Lung (tissue), 17 donors: ENCODE measurements at places on chromosomes 6 and 20. TPM values are rescaled to one million over a fixed set of nuclear protein-coding genes. Genes with fewer than 3 reads are reported as not detected.
A peak's percentile ranks its signal among the peaks of the same experiment; 100 is the strongest.

- no peak for DNase-seq
Observed at GRCh38 chr6:28864326-28864923, 59.4 kb downstream of the TRIM27 start.

DNA sequence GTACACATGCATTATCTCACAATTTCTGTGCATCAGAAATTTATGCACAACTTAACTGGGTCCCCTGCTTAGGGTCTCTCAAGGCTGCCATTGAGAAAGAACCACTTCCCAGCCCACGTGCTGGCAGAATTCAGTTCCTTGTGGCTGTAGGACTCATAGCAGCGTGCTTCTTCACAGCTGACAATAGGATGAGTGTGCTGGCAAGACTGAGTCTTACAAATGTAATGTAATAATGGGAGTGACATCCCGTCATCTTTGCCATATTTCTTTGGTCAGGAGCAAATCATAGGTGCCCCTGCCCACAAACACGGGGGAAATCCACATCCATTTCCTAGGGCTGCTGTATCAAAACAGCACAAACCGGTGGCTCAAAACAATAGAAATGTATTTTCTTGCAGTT, 77.4 kb downstream of the FIG4 start:
- DNase-seq: no peak

Gene SAMD10
- 6.8 TPM for polyA plus RNA-seq

GRCh38 chr6:169887529-169888140, 136.2 kb downstream of the ERMARD start:
- DNase-seq: no peak

Gene TRIM31
- polyA plus RNA-seq: 1.4 TPM

DNA sequence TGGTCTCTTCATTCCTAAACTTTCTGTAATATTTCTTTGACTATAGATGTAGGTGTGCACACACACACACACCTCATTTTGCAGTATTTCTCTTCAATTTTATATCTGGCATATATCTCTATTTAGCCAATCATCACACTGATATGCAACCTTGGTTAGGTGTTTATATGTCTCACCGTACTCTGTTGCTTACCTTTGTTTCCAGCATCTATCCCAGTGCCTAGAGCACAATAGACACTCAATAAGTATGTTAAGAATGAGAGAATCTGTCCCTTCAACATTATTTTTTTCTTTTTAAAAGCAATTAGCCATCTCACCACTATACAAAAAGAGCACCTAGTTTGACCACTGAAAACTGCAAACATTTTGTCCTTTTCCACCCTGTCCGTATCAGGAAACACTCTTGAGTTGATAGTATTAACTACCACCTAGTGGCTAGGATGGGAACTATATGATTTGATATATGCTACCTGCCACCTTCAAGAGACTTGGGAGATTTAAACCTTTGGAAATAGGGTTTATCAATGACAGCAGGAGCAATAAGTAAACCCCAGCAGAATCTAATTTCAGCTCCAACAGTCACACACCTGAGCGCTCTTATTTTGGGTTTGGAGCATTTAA, 48.7 kb upstream of the RSPO3 start:
- DNase-seq: no peak

DNA sequence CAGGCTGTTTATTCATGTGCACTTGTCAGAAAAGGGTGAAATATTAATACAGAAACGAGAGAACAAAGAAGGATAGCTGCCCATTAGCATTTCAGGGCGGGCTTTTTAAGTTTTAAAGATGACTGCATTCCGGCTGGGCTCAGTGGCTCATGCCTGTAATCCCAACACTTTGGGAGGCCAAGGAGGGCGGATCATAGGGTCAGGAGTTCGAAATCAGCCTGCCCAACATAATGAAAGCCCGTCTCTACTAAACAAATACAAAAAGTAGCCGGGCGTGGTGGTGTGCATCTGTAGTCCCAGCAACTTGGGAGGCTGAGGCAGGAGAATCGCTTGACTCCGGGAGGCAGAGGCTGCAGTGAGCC, 130.5 kb downstream of the HFE start:
- peak; percentile 77 for DNase-seq

DNA sequence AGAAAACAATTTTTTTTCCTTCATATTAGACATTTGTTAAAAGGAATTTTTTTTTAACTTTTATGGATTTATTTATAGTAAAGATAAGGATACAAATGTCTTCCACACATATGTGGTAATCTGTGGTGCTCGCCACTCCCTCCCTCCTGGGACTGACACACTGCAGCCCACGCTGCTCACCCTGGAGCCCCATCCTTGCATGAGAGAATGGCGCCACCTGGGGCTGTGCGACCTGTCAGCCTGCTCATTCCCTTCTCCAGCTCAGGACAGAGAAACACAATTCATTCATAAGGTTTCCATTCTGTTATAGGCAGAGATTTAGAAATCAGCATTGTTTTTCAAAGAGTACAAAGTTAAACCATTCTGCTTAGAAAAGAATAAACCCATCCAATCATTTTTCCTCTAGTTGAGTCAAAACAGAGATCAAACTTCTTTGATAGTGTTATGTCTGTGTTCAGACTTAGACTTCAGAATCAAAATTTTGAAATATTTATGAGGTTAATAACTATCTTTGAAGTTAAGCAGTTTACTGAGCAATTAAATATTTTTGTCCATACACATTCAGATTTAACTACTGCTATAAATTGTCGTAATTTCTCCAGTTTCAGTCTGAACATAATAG, 42.8 kb upstream of the DYNLRB1 start:
- DNase-seq: no peak

- DNase-seq: peak; percentile 49
Observed at GRCh38 chr6:153872946-153873345, 166.1 kb upstream of the OPRM1 start.

DNA sequence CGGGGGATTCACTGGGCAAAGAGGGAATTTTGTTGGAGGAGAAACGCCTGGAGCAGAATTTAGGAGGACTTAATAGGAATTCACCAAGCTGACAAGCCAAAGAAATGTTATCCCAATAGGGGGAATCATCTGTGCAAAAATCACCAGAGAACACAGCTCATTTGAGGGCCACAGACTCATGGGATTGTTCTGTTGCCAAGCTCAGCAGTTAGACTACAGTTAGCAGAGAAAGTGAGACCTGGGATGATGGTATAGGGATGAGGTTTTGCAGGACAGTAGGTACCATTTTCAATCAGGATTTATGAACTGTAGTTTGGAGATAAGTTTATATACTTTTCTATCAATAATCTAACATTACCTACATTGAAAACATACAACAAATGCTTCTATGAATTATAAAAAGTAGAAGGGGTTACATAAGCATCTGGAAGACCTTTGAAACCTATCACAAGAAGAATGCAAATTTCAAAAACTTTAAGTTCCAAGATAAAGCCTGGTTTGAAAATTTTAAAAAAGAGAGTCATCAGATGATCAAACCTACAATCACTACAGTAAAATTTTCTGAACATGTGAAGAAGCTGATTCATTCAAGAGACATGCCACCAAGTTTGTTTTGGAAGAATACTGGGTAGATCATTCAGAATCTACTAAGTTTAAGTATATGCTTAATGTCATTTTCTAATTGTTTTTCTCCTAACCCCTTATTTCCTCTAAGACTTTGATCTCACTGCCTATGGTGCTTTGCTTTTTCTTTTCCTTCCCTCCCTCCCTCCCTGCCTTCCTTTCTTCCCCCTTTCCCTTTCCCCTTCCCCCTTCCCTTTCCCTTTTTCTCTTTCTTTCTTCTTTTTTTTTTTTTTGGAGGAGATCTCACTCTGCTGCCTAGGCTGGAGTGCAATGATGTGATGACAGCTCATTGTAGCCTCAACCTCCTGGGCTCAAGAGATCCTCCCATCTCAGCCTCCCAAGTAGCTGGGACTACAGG, 81.5 kb downstream of the KIF13A start:
- no peak for DNase-seq

Gene PLAGL2
- 11.4 TPM for polyA plus RNA-seq

Gene USP49
- 2.3 TPM for polyA plus RNA-seq

DNA sequence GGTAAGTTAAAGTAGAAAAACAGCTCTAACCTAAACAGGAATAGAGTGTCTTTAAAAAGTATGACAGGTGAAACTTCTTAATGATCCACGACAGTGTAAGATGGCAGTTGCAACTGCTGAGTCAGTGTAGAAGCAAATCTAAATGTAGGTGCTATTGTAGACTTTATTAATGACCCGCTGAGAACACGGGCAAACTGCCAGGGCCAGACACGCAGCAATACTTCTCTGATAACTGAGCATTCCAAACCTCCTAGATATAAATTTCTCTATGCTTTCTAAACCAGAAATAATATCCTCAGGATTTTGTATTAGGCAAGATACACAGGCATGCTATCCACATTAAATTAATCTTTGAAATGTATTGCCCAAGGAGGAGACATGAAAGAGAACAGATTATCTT, 1076.4 kb downstream of the HACE1 start:
- DNase-seq: peak; percentile 12

DNA sequence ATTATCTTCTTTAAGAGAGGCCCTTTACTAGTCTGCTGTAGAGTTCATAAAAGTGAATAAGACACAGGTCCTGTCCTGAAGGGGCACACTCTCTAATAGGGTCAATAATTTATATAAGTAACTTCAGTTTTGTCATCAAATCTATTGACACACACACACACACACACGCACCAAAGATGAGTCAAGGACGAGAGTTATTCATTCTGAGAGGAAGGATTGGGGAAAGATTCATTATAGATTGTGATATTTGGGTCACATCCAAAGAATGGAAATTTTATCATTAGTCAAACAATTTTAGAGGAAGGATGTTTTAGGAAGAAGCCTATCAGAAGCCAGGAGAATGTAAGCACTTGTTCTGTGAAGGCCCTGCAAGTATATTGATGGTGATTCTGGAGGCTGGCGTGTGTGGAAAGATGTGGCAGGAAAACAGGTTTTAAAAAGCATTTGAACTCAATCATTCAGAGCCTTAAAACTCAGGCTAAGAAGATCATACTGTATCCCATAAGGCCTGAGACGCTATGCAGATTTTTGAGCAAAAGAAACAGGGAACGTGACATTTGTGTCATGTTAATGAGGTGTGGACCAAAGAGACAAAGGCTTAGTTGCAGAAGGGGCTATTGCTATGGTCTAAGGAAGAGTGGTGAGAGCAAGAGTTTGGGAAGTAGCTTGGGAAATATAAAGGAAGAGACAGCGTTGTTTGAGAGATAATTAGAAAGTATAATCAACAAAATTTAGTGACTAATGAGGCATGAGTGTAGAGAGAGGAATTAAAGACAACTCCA, 161.4 kb upstream of the PREP start:
- DNase-seq: peak; percentile 5

Gene RNGTT
- polyA plus RNA-seq: 6.1 TPM

Gene C2
- polyA plus RNA-seq: 69.1 TPM

GRCh38 chr6:25801436-25801835, 30.4 kb downstream of the SLC17A1 start:
- no peak for DNase-seq

GRCh38 chr6:20266851-20267608, 54.8 kb upstream of the MBOAT1 start:
- DNase-seq: no peak

Gene IL20RA
- polyA plus RNA-seq: 3.7 TPM

Gene DEFB124
- polyA plus RNA-seq: not detected

GRCh38 chr6:144417681-144418080, 132.5 kb downstream of the UTRN start:
- no peak for DNase-seq

DNA sequence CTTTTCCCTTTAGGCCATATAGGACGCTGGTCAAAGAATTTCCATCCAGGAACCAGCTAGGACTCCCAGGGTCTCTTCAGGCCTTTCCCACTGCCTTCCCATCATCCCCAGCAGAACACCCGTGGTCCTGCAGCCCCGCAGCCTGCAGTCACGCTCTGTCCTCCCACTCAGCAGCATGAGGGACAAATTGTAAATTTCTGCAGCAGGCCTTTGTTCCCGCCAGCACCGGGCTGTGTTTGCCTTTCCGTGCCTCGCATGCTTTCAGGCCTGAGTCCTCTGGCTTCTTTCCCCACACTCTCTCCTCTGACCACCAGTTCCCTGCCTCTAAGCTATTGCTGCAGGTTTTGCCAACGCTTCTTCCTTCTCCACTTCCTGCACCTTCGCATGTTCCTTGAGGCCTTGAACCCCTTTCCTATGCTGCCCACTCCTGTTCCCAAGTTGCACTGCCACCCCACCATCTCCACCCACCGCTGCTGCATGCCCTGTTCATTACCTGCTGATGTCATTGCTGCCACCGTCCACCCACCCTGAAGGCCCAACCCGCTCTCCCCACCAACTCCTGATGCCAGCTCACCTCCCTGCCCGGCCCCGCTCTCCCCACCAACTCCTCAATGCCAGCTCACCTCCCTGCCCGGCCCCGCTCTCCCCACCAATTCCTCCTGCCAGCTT, 49.8 kb downstream of the RNASET2 start:
- no peak for DNase-seq

Gene TMEM30A
- 74.5 TPM for polyA plus RNA-seq

DNA sequence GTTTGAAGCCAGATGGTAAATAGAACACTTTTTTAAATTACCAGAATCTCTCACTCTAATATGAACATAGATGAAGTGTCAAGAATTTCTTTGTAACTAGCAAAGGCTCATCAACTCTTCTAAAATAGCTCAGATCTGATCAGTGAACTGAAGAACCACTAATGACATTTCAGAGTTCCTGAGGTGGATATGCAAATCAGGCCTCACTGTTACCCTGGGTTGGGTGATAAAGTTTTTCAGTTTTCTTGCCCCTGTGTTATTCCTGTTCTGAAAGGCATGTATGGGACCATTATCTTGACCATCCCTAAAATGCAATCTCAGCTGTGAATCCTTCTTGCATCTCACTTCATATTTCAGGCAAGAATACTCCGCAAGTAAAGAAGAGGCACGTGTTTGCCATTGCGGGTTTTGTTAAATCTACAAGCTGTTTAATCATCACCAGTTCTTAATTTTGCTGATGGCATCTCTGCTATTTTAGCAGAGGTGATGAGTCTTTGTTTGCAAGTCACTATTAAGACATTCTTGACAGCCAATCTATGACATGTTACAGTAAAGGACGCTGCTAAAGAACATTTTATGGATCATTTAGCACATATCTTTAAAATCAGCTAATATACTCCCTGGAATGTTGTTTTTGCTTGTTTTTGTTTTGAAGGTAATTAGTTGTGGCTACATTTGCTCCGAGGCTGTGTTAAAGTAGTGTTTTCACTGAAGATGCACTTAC, 47.9 kb downstream of the KHDC1L start:
- DNase-seq: no peak

DNA sequence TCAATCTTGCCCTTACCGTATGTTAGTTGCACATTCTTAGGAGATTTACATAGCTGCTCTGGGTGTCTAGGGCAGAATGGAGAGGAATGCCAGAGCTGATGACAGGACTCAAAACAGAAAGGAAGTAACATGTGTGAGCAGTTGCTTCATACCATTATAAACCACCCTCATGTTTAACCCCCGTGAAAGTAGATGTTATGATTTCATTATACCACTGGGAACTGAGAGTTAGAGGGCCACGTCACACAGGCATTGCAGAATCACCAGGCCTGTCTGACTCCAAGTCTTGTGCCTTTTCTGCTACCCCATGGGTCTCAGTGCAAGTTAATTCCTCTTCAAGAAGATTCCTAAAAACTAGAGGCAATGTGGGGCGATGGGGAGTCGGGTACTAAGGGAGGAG, 23.5 kb upstream of the SIM1 start:
- no peak for DNase-seq

Gene SLC22A2
- not detected for polyA plus RNA-seq

GRCh38 chr20:45266977-45267376, 12.6 kb upstream of the SLPI start:
- DNase-seq: no peak

GRCh38 chr20:36270744-36271638, 34.7 kb downstream of the AAR2 start:
- no peak for DNase-seq

GRCh38 chr20:64030371-64031134, 5.4 kb upstream of the C20orf204 start:
- DNase-seq: no peak

- DNase-seq: peak; percentile 1
Observed at GRCh38 chr6:120764312-120764711, 570.0 kb downstream of the TBC1D32 start.

Gene HLA-DRA
- polyA plus RNA-seq: 760 TPM
